ENCODE measurements at places on chromosomes 11 and 22. TPM values are rescaled to one million over a fixed set of nuclear protein-coding genes. Genes with fewer than 3 reads are reported as not detected.

The E2F8 gene
- 11.5 TPM for total RNA-seq

The MS4A15 gene
- total RNA-seq, result 0.17 TPM

DNA sequence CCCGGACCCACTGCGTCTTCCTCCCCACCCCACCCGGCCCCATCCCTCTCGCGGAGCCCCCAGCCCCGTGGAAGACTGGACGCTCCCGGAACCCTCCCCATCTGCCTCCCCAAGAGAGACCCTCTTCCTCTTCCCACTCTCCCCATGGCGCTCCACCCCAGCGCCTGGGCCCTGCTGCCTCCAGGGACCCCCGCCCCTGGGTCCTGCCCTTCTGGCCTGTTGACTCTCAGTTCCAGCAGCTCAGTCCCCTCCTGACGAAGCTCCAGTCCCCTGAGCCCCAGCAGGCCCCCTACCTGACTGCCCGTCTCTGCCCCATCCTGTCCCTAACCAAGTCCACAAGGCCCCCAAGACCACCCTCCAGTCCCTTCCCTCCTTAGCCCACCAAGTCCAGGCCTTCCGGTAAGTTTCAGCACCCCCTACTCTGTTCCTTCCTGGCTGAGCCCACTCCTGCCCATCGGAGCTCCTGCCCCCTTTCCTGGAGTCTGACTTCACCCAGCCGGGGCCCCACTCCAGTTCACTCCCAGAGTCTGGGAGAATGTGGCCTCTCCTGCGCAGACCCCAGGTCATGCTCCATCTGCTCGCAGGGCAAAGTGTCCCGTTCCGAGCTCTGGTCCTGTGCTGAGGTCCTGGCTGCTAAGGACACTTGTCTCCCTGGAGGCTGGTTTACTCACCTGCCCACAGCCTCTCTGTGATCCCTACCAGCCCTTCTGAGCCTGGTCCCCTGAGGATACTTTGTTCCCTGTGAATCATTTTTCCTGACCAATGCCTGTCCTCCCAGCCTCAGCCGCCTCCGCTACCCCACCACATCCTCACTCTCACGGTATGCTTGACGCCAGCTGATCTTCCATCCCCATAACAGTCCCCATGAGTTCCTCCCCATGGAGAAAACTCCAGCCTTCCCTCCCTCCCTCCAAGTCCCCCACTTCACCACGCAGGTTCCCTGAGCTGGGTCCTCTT, 722 bp downstream of the IFITM10 start:
- no peak for DNase-seq

DNA sequence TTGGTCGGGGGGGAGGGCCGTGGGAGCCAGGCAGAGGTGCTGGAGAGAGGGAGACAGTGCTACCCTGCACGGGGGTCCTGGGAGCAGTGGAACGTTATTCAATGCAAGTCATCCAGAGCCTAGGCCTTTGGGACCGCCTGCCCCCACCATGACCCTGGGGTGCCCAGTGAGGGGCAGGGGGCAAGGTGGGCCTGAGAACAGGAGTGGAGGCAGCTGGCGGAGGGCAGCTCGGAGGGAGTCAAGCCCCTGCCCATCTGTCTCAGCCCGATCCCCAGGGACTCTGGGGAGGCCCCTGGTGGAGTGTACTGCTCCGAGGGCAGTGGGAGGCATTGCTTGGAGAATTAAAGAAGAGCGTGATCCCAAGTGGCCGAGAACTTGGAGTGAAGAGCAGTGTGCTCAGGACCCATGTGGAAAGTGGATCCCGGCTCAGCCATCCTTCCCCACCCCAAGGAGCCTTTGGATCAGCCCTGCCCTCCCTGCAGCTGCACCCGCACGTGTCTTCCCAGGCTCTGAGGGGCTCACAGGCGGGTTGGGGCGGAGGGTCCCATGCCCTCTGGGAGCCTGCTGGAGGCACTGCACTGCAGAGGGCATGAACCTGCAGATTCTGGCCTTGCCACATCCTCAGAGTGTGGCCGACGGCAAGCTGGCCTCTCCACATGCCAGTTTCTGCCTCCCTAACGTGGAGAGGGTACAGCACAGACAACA, 34.0 kb upstream of the SMIM38 start:
- no peak for DNase-seq

GRCh38 chr11:120061036-120061760, 76.7 kb downstream of the TRIM29 start:
- no peak for DNase-seq

GRCh38 chr11:87299041-87299481, 261.3 kb downstream of the TMEM135 start:
- DNase-seq, result no peak

DNA sequence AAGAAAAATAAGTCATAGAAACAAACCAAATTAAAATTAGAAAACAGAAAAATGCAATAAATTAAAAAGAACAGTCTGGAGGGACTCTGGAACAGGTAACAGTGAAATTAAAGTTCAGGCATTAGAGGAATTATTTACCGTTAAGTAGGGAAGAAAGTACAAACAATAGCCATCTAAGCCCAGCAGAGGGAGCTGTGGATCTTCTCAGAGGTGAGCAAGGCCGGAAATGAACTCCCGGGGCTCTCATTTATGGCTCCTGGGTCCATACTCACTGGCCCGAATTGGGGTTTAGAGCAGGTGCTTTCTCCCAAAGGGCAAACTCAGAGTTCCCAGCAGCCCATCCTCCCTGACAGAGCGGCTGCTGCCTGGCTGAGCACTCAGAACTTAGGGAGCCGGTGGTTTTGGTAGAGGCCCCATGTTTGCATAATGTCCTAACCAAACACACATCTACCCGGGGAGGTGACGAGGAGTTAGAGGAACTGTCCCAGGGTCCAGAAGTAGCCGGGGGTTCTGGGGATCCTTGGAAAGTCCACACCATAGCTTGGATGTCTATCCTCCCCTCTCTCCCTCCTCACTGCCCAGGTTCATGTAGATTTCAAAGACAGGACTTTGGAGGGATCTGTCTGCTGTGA, 87.8 kb upstream of the VPREB1 start:
- peak; percentile 21 for DNase-seq

DNA sequence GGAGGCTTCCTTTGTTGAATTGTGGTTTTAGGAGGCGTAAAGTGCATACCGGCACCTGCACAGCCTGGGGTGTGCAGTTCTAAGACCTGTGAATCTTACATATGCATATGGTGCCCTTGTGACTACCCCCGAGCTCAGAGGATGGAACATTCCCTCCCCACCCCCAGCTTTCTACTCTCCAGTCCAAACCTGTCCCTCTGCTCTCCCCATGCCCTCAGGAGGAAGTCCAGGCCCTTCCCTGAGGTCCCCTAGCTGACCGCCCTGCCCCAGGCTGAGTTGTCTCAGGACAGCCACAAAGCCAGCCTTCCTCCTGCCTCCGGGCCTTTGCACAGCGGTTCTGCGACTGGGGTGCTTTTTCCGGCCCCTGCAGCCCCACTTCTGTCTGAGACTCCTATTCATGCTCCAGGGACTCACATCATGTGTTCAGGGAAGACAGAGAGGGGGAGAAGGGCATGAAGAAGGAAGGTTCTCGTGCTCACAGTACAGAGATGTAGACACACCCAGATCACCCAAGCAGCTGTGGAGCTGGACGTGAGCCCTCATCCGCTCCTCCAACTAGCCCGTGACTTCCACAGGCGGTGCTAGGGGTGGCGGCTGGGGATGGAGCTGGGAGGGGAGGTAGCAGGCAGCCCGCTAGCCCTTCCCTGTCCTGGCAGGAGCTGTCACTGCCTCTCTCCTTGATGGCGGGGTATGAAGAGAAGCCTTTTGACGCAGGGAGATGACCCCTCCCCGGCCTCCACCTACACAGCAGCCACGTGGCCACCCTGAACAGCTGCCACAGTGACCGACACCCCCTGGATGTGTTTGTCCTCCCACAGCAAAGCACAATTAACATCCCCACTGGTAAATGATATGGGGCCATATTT, 50.8 kb downstream of the FLRT1 start:
- DNase-seq, result no peak
